ENCODE measurements at places on chromosomes 12 and 14.

DNA sequence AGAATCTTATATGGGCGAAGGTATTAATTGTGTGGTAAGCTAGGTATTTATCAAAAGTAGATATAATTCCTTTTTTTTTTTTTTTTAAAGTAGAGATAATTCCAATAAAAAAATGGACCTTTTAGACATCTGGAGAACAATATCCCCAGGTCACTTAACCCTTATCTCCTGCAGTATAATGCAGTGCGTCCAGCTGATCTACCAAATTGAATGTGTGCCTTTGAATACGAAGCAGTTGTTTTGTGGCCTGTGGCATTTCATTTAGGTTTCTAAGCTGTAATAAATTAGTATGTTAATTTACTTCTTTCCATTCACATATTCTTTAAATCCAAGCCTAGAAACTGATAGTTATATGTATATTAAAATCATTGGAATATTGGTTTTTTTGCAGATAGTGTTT is 3.1 kb downstream of the FUT8 start:
- no peak for DNase-seq

DNA sequence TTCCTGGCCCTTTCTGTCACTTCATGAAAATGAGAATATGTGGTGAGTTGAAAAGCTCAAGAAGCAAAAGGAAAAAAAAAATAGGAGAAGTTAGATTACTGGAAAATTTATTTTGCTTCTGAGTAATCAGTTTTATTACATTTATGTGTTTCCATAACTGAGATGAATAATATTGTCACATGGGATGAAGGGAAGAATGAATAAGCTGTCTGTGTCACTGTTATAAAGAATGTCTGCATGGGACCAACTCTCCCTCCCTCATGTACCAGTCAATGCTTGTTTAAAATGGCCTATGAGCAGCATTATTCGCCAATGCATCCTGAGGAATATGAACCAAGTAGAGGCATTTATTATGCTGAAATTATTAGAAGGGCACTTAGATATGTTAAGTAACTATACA is 246.3 kb downstream of the PRKD1 start:
- no peak for DNase-seq

- DNase-seq: no peak
Observed at GRCh38 chr12:52127683-52128450, 48.4 kb downstream of the SMIM41 start.

- no peak for DNase-seq
Observed at GRCh38 chr12:6960593-6961277, 9.6 kb downstream of the PTPN6 start.

DNA sequence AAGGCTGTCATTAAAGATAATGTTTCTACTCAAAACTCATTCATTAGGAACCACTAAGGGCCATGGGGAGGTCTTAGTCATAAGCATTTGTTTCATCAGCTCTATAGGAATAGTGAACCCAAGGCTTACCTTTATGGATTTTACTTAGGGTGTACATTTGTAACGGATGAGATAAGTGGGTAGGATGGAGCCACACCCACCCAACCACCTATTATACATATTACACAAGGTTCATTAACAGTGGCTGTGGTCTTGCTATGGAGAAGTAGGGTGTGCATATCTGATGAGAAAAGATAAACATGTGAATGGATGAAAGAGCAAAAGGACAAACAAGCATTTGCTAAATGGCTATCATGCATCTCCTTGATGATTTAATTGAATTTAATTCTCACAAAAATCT is 39.6 kb upstream of the ITPR2 start:
- no peak for DNase-seq

DNA sequence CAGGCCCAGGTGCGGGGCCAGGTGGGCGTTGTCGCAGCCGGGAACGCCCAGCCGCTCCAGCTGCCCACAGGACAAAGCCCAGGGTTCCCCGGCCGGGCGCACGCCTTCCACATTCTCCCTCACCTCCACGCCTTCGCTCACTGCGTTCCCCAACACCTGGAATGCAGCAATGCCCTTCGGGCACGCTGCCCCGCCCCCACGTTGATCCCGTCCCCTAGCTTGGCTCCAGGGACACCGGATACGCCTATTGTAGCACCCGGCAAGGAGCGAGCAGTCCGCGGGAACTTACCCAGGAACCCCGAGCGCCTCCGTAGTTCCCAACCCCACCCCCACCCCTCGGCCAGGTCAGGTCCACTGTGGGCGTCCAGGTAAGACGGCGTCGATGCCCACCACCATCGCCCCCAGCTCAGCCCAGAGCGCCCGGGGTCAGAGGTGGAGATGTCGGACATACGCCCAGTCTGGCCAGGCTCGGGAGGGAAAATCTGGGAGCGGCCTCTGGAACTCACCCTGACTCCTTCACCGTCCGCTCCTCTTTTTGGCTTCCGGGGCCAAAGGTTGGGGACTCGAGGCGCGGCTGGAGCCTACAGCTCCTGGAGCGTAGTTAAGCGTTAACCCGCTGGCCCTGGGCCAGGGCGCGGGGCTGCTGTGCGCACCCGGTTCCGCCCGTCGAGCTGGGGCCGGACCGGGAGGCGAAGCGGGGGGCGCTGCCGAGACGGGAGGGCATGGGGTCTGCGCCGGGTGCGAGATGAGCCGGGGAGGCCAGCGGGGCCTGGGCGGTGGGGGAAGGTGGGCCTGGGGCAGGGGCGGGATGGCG is 594 bp upstream of the CEP170B start:
- DNase-seq: no peak

- DNase-seq: no peak
Observed at GRCh38 chr14:105493921-105494605, 3.0 kb downstream of the TEDC1 start.

GRCh38 chr14:32010604-32011125 is 66.4 kb upstream of the ARHGAP5 start:
- DNase-seq: no peak

GRCh38 chr12:64400041-64400440 is 4.2 kb upstream of the XPOT start:
- no peak for DNase-seq

DNA sequence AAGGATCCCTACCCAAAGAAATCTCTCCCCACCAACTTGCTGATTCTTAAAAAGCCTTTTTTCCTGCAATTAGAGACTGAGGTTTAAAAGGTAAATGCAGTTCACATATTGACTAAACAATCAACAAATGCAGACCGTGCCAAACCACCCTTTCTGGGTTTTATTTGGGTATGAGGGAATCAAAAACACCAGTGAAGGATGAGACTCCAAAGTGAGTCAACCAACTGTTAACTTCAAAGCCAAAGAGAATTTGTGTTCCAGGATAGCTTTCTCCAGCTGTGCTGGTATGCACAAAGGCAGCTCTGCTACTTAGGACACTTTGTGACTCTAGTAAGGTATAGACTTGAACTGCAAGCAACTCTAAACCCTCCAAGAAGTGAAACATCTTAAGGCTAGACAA is 39.4 kb downstream of the RPS29 start:
- DNase-seq: no peak

DNA sequence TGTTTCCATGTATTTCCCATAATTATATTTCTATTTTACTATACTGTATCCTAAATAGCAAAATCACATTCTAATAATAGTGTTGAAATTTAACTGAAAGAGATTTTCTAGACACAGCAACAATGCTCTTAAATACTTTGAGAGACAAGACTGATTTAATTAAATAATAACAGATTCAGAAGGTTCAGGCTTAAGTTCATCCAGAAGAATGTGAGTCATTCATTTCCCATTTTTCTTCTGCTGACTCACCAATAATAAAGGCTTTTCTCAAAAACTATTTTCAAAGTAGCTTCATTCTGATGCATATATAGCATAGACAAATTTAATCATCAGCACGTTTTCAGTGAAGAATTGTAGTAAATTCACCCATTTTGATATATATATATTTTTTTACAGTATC is 481.4 kb downstream of the MDGA2 start:
- no peak for DNase-seq

DNA sequence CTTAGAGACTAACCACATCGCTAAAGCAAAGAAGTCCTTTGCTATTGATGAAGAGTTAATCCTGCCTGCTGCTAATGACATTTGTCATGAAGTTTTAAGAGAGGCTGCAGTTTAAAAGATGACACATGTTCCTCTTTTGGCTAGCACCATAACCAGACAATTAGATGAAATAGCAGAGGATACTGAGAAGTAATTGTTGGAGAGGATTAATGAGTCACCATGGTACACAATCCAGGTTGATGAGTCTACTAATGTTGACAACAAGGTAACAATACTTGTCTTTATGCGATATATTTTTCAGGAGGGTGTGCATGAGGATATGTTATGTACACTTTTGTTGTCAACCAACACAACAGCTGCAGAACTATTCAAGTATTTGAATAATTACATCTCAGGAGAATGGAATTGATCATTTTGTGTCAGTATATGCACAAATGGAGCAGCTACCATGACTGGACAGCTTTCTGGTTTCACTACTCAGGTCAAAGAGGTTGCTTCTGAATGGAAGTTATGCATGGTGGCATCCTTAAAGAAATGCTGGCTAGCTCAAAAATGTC is 56.7 kb downstream of the LRRIQ1 start:
- DNase-seq: no peak

GRCh38 chr14:73752297-73752992 is 38.3 kb upstream of the PNMA1 start:
- DNase-seq: no peak

Measured in Kasumi-1 (cell line).